ENCODE measurements at places on chromosomes 12 and 14.
A peak's percentile ranks its signal among the peaks of the same experiment; 100 is the strongest.

DNA sequence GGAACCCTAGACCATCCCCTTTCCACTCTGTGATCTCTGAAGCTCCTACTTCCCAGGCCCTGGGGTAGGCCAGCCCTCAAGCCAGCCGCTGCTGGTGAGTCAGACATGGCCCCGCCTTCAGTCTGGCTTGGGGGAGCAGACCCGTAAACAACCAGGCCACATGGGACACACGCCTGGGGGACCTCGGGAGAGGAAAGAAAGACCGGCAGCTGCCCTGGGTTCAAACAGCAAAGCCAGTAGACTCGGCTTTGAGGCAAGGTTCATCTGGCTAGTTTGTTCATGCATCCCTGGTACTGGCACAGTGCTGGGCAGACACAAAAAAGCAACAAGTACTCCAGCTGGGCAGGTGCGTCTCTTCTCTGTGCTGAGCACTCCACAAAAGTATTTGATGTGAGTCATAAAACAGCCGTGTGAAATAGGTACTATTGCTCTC is 101.9 kb downstream of the SETD3 start:
- no peak for DNase-seq

- no peak for DNase-seq
Observed at GRCh38 chr14:100549834-100550625, 37.2 kb downstream of the BEGAIN start.

GRCh38 chr14:81802341-81802740 is 268.7 kb upstream of the SEL1L start:
- DNase-seq = no peak

DNA sequence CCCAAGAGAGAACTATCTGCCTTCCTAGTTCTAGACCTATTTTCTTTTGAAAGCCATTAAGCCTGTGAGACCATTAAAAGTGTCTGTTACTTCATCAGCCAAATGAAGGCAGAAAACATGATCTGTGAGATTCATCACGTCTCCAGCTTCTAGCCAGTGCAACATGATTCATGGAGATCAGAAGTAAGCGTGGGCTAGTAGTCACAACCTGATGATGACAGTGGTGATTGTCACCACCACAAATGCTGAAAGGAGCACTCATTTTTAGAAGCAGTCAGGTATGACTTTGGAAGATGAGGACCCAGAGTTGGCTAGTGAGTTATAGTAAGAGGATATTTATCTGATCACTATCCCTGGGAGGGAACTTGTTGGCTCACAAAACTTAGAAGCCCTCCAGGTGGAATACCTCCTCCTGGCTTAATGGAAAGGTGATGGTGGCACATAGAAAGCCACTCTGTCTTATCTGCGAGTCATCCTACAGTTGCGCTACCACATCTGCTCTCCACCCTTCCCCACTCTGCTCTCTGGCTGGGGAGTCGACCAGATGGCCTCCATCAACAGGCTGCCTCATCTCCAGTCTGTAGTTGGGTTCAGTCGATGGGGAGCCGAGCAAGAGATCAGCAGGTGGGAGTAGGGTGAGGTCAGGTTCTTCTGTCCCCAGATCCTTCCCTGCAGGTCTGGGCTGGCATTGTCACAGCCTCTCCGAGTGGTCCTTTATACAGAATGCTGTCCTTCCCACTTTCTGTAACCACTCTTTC is 317.6 kb upstream of the FKBP4 start:
- DNase-seq = no peak

DNA sequence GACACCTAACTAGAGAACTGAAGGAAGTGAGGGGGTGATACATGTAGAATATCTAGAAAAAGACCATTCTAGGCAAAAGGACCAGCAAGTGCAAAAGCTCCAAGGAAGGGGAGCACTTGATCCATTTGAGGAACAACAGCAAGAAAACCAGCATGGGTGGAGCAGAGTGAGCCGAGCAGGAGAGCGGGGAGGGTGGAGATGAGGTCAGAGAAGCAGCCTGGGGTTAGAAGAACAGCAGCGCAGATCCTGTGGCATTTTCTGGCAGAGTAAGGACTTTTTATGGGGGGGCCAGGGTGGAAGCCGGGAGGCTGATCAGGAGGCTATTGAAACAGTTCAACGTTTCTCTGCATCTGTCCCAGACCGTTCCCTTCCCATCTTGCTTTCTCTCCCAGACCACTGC is 24.5 kb upstream of the TMCC3 start:
- no peak for DNase-seq

DNA sequence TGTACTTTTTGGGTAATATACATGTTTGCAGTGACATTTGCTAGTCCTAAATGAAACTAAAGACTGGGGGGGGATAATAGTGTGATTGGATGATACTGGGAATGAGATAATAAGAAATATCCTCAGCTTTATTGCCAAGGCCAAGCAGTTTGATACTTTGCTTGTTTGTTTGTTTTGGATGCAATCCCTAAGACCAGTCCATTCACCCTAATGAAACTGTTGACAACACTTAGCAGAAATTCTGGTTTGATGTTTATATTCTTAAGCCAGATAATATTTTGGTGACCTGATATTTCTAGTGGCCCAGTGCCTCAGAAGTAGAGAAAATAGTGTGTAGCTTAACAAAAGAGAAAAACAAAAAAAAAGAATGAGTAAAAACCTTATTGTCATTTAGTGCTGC is 1.8 kb downstream of the PHC1 start:
- no peak for DNase-seq

DNA sequence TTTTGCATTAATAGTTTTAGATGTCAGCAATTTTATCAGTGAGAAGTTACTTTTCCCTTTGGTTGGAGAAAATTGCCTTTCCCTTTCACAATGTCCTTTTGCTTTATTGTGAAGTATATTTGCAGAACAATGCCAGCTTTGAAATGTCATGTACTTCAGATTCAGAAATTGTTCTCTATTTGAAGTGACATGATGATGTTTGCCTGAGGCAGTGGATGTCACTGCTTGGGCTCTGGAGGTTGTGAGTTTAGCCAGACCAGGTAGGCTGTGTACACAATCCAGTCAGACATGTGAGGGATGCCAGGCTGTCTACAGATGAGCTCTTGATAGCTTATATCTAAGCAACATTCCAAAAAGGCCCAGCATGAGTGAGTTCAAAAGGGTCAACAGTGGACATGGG is 451.9 kb upstream of the FBXO33 start:
- DNase-seq = no peak

DNA sequence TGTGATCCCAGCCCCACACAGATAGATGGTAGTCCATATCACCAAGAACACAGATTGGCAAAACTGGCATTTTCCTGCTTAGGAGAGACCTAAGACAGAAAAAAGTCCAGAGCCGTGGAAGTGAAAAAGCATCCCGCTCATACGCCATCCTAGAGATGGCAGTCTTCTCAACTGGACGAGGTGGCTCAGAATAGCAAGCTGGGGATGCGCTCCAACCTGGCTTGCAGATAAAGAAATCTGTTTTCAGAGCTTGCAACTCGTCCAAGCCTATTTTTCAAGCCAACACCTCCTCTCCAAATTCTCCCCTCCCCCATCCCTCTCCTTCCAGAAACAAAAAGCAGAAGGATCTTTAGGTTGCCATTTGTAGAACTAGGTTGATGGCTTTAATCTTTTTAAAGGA is 74.3 kb upstream of the OTX2 start:
- no peak for DNase-seq

GRCh38 chr14:102776761-102777710 is at the start of gene TRAF3:
TRAF3 (plus strand) TSS chr14:102777449; CDS start chr14:102870202, 92,753 bp downstream.
- DNase-seq = peak; percentile 86

- DNase-seq = no peak
Observed at GRCh38 chr14:93702946-93703345, 85.3 kb downstream of the PRIMA1 start.

DNA sequence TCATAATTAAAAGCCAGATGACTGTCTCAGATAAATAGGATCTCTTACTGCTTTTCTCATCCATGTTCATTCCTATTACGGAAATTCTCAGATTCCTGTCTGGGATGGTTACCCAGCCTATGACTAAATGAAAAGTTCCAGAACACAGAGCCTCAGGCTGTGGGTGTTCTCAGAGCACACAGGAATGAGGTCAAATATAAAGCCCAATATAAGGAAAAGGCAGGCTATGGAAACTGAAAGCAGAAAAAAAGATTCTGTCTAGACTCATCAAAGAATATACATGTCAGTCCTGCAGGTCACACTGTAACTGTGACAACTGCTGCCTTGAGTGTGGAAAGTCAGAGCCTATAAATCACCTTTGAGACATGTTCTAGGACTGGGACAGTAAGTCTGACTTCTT is 64.3 kb downstream of the DCAF5 start:
- DNase-seq = no peak

- DNase-seq = no peak
Observed at GRCh38 chr12:91980389-91980821, 165.2 kb downstream of the BTG1 start.

DNA sequence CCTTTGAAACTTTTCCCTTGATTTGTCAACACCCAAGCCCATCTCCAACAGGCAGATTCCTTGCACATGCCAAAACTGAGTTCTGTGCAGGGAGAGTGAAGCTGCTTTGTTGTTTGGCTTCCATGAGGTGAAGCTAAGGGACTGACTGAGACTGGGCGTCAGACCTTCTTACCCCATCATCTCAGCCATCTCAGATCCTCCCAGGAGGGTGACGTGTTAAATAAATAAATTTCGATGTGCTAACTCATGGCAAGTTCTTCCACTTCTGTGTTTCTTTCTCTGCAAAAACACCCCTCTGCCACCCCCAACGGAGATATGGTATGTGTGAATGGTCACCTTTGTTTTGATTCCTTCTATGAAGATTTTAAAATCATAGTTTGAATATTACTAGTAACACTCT is 17.8 kb downstream of the UTP20 start:
- DNase-seq = no peak
